ENCODE measurements at places on chromosomes 4 and X. TPM values are rescaled to one million over a fixed set of nuclear protein-coding genes. Genes with fewer than 3 reads are reported as not detected.
A peak's percentile ranks its signal among the peaks of the same experiment; 100 is the strongest.

- DNase-seq = no peak
Observed at GRCh38 chr4:100581337-100581736, 63.5 kb upstream of the EMCN start.

DNA sequence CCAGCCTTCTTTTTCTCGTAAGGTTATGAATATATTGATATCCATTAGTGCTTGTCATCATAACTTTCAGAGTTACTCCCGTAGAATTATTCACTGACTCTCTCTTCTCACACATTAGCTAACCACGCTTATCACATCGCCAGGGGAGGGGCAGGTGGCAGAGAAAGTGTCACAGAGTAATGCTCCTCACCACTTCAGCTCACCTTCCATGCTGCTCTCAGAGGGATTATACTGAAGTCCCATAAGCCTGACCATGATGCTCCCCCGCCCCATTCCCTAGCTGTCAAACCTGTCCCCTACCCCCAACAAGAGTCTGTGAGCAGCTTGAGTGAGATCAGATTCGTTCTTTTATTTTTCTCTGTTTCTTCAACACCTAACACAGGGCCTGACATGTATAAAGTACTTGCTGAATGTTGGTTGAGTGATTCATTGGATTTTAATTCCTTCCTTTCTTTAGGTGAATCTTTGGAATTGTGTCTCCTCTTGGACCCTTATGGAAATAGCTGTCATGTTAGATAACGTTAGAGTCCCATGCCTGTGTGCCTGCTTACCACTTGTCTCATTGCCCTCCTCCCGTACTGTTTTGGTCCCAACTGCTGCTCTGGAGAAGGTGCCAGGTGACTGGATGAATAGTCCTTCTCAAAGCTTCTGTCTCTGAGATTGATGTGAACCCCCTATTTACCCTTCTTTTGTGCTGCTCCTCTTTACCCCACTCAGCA, 55.1 kb downstream of the RS1 start:
- no peak for DNase-seq

The RAB41 gene
- not detected for total RNA-seq

The TIGD4 gene
- 0.34 TPM for total RNA-seq

The NUDT11 gene
- not detected for total RNA-seq

GRCh38 chrX:68286980-68287379, 146.3 kb downstream of the OPHN1 start:
- no peak for DNase-seq

DNA sequence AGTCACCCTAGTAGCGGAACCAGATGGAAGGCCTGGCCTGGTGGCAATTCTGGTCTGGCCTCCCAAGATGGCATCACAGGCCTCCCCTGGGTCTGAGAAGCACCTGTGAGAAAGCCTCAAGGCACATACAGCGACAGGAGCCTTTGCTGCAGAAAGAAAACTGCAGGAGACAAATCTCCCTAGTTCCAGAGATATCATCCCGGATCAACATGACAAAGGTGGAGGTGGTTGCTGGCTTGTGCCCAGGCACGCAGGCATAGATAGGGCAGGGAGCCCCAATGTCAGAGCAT, 93.6 kb downstream of the BCOR start:
- no peak for DNase-seq

DNA sequence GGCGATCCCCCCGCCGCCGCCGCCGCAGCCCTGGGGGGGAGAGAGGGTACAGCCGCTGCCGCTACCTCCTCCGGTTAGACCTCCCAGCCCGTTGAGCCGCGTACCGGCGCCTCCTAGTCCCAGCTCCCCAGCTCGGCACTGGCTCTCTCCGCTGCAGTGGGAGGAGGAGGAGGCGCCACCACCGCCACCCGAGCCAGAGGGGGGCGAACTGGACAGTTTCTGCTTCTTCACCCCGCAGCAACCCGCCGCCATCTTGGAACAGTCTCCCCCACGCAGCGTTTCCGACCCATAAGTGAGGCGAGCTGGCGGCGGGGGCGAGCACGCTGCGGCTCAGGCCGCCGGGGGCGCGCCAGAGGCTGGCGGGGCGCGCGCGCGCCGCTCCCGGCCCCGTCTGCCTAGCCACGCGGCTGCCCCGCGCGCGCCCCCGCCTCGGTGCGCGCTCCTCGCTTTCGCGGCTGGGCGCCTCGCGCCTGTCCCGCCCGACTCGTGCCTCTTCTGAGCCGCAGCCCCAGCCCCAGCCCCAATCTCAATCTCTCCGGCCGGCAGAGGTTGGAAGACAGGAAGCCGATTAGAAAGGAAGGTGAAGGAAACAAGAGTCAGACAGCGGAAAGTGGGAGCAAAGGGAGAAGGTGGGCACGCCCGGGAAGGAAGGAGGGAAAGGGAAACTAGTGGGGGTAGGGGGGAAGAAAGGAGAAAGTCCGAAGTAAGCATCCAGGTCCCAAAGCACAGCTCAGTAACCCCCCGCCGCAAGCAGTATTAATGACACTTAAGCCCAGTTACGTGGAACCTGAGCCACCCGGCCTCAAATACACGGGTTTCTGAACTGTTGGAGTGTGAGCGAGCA, at the start of gene AMMECR1:
Gene AMMECR1 (minus strand): TSS at position 266 of the 844 bp plus-strand sequence. CDS start 14 bp downstream, at position 252.
- peak; percentile 78 for DNase-seq

GRCh38 chrX:20347481-20347880, 80.8 kb upstream of the RPS6KA3 start:
- no peak for DNase-seq

The ARHGAP24 gene
- 0.50 TPM for total RNA-seq

The DNAJB14 gene
- 33.7 TPM for total RNA-seq

DNA sequence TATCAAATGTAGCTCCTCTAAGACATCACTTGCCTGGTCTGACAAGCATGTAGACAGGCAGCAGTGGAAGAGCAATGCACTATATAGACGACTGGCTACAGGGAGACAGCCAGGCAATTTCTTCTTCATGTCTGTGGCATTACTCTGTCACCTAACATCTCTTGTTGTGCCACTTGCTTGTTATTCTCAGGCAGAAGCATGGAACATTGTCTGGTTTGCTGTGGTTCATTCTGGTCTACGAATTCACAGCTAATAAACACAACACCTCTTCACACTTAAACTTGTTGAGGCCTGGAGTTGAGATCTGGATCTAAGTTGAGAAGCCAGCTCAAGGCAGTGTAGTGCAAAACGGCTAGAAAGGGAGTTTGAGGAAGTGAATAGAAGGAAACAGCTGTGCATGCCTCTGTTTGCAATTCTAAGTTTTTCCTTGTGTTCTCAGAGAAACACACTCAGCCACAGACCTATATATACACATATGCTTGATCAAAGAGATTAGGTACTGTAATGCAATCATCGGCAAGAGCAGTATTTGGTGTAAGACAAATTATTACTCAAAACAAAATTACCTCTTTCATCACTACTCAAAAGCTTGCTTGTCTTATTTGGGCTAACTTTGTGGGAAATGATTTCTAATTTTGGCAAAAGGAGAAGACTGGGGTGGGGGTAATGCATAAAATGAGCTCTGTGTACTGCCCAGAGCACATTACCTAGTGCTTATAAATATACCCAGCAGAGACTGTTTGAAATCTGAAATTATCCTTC, 243.8 kb downstream of the PPP3CA start:
- peak; percentile 57 for DNase-seq

DNA sequence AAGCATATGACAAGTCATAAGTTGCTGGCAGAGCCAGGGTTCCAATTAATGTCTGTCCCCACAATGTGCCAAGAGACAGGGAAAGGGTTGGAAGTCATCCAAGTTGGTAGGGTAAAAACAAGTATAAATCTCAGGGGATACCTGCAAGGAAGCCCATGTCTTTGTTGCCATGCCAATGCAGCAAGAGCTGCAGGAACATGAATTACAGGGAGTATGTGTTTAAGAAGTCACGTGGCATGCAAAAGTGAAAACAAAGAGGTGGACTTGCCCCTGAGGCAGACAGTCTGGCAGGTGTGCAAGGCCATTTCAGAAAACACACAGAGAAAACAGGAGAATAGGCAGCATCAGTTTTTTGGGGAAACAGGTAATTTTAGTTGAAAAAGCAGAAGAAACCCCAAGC, 29.4 kb downstream of the C4orf51 start:
- DNase-seq = no peak

GRCh38 chrX:37685381-37686359, at the start of gene XK:
TSS of gene XK (plus strand) at chrX:37685791. CDS start at chrX:37685962, 171 bp downstream.
- DNase-seq = peak; percentile 44

GRCh38 chr4:77074381-77074831, 1.4 kb downstream of the CCNI start:
- DNase-seq = peak; percentile 33

The PPA2 gene
- total RNA-seq = 118 TPM

Data from HT-29 (cell line).